EL (cell line): ENCODE measurements at places on chromosomes 2 and 18.

DNA sequence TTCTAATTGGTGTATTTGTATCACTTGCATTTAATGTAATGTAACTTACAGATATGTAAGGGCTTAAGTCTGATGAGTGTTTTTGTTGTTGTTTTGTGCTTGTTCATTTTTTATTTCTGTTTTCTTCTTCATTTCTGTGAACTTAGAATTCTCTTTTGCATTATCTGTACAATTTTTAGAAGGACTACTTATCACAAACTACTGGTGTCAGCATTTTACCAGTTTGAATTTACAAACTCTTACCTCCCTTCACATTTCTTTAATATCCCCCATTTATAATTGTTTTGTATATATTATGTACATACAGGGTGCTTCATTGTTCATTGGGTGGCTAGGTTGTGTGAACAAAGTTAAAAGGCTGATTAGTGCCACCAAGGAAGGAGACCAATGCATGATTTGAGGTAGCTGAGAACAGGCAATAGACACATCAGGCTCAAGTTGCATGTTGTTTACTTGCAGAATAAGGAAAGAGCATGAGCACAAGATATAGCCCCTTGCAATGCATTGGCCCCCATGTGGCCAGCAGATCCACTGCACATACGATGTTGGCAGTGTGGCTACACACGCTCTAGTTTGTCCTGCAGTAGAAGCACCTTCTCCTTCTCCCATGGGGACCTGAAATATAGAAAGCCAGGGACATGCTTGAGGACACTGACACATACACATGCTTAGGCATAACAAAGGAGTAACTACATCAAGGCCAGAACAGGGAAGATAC is 198.2 kb downstream of the CD8B2 start:
- DNase-seq: no peak

DNA sequence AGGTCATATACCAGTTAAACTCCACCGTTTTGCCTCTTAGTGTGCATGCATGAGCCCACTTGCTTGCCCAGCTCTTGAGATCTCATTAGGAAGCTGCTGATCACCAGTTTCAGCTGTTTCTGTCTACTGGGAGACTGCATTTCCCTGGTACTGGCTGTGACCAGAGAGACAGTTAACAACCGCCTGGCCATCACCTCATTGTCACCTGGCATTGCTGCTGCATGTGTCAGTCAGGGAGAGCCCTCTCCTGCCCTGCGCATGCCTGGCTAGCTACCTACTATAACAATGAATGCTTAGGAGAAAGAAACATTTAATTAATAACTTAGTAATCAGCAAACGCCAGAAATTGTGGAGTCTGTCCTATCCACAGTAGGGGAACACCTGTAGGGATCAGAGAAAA is 265.8 kb upstream of the CYRIA start:
- DNase-seq: no peak

DNA sequence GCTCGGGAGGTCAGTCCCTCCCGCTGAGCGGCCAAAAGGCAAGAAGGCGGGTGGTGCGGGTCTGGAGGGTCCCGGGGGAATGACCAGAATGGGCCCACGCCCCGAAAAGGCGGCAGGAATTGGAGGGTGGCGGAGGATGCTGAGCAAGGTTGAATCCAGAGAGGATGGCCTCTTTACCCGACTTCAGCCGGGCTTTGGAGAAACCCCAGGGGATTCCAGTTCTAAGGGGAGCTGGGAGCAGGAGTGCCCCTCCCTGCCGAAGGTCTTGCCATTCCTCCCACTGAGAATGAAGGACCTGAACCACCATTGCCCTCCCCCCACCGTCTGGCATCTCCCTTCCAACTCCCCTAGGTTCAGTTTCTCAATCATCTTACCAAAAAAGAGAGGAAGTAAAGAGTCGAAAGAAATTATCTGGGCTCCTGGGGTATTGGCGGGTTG is 38.9 kb upstream of the ATP6V1B1 start:
- no peak for DNase-seq

DNA sequence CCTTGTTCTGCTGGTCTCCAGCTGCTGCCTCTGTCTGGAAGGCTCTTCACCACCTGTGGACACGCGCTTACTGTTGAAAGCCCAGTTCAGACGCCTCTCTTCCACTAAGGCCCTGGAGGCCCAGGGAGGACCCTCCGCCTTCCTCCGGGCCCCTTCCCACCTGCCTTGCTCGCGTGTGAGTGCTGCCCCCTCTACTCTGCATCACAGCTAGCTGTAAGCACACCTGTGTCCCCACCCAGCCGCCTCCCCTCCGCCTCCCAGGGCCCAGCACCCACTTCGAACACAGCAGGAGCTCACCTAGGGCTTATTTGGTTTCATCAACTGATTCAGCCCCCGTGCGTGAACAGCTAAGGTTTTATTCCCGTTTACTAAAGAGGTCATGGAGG is 49.7 kb downstream of the KCNF1 start:
- DNase-seq: no peak

- DNase-seq: no peak
These were observed 89.4 kb downstream of the RRM2 start for GRCh38 chr2:10211844-10212422.

- DNase-seq: no peak
These were observed 38.5 kb downstream of the PARD3B start for GRCh38 chr2:204583773-204584172.

- no peak for DNase-seq
These were observed 571.9 kb upstream of the PKDCC start for GRCh38 chr2:41475959-41476358.

GRCh38 chr18:53033128-53033527 is 693.1 kb downstream of the DCC start:
- DNase-seq: no peak

GRCh38 chr2:98948956-98949739 is 13.1 kb upstream of the CRACDL start:
- DNase-seq: no peak

DNA sequence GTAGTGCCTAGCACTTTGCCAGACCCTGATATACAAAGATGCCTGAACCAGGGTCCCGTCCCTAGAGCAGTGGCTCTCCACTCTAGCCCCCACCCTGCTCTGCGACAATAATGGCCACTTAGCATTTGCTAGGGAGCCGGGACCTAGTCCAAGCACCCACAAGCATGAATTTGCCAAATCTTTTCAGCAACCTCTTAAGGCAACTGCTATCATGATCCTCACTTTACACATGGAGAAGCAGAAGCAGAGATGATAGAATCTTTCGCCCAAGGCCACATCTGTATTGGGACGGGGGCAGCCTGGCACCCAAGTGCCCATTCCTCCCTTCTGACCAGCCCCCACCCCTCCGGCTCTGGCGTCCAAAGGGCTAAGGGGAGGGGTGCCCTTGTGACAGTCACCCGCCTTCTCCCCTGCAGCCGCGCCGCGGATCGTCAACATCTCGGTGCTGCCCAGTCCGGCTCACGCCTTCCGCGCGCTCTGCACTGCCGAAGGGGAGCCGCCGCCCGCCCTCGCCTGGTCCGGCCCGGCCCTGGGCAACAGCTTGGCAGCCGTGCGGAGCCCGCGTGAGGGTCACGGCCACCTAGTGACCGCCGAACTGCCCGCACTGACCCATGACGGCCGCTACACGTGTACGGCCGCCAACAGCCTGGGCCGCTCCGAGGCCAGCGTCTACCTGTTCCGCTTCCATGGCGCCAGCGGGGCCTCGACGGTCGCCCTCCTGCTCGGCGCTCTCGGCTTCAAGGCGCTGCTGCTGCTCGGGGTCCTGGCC is 13.0 kb downstream of the SIGLEC15 start:
- DNase-seq: no peak

GRCh38 chr18:50193796-50194630 is 934 bp downstream of the MYO5B start:
- no peak for DNase-seq

DNA sequence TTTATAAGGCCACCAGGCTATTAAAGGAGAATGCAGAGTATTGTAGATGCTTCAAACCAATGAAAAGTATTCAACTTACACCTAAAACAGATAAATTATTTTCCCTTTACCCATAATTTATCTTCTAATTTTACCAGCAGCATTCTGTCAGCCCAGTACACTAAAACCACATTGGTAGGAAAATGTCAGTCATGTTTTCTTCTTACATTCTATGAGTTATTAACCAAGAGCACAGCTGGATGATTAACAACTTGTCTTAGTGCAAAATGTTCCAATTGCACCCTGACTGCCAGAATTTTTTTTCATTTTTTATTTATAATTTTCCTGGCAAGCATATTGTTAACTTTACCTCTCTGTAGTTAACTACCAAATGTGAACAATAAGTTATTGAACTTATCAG is 79.0 kb upstream of the WDR75 start:
- DNase-seq: no peak
